Colonic mucosa (tissue), 4 donors: ENCODE measurements at places on chromosomes 13 and 19.

GRCh38 chr13:43528992-43529391 is 257.8 kb downstream of the ENOX1 start:
- DNase-seq, result no peak

- DNase-seq, result no peak
Observed at GRCh38 chr13:85288698-85289097, 510.5 kb downstream of the SLITRK6 start.

DNA sequence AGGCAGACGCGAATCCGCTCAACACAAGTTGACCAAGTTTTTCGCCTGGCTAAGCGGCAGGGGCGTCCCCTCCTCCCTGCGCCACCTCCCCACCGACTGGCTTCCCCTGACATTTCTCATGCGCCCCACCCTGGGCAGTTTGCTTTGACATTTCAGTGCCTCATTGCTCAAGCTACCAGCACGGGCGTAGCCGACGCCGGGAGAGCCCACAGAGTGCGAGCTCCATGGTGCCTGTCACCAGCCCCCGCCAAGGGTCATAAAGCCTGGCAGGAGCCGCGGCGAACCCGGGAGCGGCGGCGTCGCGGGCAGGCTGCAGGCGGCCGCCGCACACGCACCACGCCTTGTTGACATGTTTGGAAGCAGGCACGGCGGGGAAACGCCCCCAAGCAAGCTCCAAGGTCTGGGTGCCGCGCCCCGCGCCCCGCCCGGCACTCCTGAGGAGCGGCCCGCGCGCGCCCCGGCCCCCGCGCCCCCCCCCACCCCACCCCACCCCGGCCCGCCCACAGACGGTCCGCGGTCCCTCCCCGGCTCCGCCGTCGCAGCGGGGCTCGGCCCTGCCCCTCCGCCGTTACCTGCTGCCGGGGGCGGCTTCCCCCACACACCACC is 601 bp downstream of the FBXL3 start:
- DNase-seq, result peak; percentile 93

GRCh38 chr19:43507880-43508279 is 3.3 kb upstream of the PHLDB3 start:
- DNase-seq, result no peak

GRCh38 chr19:50184196-50184595 is 19.2 kb upstream of the MYH14 start:
- DNase-seq, result no peak

DNA sequence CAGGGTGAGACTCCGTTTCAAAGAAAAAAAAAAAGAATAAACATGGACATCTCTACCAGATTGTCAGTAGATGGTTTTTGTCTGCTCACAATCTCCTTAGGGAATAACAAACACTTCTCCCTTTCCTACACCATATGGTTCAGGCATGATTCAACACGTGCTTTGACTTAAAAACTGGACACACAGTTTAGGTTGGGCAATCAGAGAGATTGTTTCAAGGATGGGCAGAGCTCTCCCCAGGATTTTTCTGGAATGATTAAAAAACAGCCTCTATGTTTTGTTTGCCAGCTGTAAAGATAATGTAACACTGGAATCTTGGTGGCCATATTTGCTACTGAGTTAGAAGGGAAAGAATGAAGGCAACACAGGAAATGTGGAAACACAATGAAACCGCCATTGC is 150.1 kb upstream of the TSC22D1 start:
- no peak for DNase-seq

GRCh38 chr13:35814605-35815011 is 316.6 kb downstream of the DCLK1 start:
- no peak for DNase-seq

DNA sequence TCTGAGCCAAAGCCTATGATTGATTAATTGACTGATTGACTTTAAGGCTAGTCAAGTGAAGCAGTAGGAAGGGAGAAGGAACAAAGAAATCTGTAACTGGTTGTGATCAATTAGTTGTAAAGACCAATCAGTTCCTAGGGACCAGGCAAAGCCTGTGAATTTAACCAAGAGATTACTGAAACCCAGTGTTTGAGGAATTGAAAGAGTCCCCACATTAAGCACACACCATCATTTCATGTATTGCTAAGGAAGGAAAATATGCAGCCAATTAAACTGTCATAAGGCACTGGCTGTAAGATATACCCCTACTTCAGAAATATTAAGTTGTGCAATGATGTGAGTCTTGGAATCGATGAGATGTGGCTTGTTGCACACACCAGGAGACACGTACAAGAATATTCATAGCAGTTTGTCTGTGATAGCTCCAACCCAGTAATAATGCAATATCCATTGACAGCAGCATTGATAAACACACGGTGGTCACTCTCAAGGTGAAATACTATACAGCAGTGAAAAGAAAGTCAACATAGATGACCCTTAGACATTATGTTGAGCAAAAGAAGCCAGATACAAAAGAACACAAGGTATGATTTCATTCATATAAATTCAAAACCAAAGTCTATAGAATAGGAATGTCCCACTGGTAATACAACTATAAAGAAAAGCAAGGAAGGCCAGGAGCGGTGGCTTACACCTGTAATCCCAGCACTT is 9.0 kb downstream of the C19orf47 start:
- no peak for DNase-seq

- DNase-seq, result no peak
Observed at GRCh38 chr19:50839712-50840655, 6.6 kb upstream of the KLK15 start.

GRCh38 chr13:98033277-98034247 is 80.1 kb downstream of the IPO5 start:
- no peak for DNase-seq

GRCh38 chr19:55619286-55619685 is 5.1 kb downstream of the ZNF784 start:
- no peak for DNase-seq

GRCh38 chr19:5052945-5053485 is 84.1 kb downstream of the KDM4B start:
- DNase-seq, result no peak

DNA sequence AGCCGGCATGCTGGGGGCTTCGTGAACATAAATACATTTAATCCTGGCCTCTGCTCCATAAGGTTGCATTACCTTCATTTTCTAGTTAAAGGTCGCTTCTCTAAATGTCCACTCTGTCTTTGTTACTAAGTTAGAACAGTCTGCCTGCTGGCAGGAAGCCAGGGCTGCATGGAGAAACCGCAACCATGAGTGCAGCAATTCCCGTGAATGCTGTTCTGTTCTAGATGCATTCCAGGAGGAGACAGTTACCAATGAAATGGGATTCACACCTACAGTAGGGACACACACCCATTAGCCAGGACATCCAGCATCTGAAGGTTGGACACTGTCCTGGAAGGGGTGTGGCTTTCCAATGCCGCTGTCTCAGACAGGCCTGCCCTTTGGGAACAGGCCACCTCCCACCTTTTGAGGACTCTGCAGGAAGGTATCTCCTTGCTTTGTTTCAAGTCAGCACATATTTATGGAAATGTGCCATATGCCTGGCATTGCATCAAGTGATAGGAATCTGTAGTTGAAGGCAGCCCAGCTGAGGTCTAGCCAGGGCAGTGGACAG is 129.7 kb downstream of the SLC7A1 start:
- DNase-seq, result no peak

DNA sequence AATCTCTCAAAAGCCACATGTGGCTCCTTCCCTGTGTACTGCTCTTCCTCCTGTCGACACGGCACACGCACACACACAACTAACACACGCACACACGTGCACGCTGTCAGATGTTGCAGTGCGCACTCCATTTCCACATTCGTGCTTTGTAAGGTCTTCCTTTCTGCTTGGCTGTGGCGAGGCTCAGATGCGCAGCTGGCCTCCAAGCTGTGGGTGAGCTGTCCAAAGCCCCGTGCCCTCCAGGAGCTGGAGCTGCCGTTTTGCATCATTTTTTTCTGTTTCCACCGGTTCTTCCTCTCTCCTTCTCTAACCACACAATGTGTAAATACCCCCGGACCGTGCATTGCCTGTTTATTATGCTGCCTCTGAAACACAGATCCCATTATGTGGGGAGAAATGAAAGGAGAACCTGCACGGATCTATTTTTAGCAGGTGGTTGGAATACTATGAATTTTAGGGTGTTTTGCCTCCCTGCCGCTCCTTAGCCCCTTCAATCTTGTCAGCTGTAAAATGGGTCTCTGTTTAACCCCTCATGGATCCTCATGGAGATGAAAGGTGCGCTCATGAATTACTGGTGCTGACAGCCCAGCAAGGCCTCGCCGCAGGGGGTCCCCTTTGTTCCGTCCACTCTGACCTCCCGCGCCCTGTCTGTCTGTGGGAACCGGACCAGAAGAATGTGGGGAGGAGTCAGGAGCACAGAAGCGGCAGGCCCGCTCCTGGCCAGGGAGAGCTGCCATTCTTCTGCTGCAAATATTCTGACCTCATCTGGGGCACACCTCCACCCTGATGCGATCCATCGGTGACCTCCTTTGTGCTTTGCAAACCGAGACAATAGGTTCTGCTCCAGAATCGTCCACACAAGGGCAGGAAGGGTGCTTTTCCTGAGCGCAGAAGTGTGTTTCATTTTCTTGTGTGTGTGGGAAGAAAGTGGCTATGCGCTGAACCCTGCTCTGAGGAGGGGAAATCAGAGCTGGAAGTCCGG is 137.7 kb downstream of the SOX1 start:
- DNase-seq, result no peak

- no peak for DNase-seq
Observed at GRCh38 chr19:23254141-23254910, 4.1 kb upstream of the ZNF724 start.
